ENCODE measurements at places on chromosomes 3 and 15.

- no peak for DNase-seq
These were observed 156.6 kb downstream of the MCTP2 start for GRCh38 chr15:94387849-94388441.

DNA sequence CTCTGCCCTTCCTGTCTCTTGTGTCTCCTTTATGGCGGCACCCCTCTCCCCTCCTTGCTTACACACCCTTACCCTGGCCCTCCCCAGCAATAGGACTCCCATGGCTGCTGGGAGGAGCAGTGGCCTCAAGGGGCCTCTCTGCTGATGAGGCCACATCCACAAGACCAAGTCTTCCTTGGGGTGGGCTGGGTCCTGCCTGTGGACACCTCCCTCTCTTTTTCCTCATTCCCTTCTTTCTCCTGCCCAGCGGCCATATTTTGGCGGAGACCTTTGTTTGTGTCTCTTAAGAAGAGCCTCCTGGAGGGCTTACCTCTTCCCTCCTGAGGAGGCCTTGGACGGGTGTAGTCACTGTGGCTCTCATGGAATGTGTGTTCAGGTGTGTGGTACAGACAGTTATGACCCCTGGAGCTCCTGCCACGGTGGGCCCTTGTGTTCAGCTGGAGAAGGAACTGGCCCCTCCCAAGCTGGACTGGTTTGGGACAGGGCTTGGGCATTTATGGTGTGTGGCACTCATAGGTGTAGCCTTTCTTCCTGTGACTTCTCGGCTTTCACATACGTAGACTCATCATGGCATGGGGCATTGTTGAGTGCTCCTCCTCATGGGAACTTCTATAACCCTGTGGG, 56.6 kb upstream of the APEH start:
- no peak for DNase-seq

DNA sequence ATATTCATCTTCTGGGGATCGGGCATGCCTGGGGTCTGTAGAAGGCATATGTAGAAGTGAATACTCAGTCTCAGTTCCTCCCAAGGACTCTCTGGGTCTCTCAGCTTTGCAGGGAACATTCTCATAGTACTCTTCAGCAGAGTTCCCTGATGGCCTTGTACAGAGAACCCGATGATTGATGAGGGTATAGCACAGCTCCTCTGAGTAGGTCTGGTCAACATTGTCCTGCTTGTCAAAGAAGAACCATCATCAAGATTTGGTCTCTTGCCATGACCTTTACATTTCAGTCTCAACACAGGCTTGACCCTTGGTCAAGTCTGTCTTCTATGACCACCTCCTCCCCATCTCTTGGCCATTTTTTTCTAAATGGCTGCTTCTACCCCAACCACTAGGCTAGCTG, 9.5 kb downstream of the GCSAM start:
- no peak for DNase-seq

DNA sequence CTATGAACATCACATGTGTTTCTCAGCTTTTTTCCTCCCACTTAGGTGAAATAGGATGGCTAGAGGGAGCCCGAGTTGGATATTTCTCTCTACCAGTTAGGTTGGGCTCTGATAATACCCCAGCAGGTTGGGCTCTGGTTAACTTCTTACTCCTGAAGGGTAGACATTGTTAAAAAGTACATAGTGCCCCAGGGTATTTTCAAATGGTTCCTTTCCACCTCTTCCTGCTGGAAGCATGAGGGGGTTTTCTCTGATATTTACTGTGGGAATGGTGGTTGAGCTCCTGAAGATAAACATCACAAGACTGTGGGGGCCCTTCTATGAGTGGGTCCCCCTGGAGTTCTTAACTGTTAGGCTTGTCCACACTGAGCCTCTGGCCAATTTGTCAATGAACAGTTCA, 36.1 kb upstream of the SPESP1 start:
- DNase-seq = no peak

DNA sequence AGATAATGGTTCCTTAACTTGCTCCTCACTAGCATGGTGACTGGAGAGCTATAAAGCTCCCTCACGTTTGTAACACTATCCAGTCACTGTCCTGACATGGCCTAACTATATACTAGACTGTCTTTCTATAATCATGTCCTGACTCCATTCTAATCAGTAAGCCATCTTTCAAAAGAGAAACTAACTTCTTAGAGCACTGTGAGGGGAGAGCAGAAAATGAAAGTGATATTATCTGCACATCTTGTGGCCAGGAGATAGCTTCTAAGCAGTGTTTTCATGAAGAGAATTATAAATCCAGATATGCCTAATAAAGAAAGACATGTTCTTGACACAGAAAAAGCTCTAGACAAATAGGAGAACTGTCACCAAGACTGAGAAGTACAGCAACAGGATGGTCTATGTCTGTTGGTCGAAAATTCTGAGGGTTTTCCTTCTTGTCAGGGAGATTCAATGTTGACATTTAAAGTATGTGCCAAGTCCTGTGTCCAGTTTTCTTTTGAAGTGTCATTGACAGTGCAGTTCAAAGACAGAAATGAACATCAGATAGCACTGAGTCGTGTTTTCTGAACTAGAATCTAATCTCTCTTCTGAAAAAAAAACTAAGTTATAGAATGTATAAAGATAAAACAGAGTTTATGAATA, 230.6 kb upstream of the PEX5L start:
- DNase-seq = no peak

DNA sequence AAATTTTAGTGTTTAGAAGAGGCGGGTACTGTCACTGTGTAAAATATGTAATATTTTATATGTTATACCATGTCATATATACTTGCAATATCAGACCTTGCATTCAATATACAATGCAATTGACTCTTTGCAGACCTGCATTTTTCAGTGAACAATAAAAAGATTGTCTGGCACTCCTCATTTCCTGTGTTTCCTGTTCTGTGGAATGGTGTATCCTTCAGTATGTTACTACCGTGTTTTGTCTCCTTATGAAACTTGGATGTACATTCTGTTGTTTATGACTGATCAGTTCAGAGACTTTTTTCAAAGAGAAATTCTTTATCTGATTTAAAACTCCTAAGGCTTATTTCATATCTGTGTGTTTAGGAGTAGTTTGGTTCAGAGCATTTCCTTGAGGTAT, 31.5 kb downstream of the APH1B start:
- no peak for DNase-seq

DNA sequence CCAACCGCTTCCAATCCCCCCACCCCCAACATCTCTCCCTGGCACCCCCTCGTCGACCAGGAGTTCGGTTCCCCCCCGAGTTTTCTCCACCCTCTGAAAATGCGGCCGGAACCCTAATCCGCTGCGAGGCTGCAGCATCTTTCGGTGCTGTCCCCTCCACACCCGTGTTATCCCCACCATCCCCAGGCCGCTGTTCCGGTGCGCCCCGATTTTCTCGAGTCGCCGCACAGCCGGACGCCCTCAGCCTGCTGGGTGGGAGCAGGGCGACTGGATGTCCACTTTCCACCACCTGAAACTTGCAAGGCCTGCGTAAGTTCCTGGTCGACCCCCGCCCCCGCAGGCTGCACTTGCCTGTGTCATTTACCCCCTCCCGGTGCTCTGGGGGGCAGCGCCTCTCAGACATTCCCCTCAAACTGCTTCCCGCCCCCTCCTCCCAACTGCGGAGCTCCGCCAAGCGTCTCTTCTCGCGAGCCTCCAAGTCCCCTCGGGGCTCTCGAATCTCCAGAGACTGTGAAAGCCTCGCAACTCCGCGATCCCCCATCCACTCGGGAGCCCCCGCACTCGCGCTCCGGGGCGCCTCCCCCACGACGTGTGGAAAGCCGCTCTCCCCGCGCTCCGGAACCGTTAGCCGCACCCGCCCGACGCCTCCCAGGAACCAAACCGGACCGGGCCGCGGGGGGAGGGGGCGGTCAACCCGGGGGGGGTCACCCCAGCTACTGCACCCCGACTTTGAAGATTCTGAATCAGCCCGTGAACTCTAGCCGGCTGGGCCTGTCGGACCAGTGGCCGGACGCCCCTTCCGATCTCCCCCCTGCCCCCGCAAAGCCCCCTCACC, 566 bp downstream of the ETV5 start:
- no peak for DNase-seq

- DNase-seq = no peak
These were observed 68.9 kb upstream of the ZNF280D start for GRCh38 chr15:56802161-56802560.

DNA sequence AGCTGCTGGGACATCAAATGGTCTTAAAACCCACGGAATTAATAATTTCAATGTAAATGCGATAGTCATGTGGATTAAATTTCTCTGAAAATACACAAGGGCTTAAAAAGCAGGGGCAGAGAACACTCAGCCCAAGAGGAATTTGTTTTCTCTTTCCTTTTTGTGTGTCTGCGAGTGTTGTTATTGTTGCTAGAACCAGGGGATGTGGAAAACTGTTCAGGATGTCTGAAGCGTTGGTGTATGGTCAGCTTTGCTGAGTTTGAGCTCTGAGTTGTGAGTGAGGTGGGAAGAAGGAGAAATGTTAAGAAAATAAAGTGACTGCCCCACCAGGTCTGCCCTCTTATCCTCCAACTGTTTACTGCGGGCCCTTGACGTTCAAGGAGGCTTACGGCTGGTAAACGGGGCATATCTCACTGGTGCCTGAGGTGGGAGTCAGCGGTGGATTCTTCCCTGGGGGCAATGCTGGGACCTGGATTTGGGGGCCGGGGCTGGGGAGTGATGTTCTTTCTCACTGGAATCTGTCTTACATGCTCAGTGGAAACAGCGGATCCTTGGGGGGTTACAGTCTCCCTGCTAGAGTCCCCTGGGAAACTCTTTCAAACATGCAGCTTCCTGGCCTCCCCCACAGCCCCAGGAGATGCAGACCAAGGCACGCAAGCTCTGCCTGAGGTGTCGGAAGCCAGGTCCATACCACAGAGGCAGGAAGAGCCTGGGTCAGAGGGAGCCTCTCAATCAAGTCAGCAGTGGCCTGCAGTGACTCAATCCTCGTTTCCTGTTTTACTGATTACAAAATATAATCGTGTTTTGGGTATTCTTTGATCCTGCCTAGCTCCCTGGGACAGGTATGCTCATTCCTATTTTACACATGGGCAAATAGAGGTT, 41.8 kb downstream of the ITGA11 start:
- no peak for DNase-seq

- DNase-seq = no peak
These were observed 1.5 kb downstream of the IGF2BP2 start for GRCh38 chr3:185823078-185824044.

GRCh38 chr3:165653130-165653778, 184.0 kb downstream of the BCHE start:
- no peak for DNase-seq

DNA sequence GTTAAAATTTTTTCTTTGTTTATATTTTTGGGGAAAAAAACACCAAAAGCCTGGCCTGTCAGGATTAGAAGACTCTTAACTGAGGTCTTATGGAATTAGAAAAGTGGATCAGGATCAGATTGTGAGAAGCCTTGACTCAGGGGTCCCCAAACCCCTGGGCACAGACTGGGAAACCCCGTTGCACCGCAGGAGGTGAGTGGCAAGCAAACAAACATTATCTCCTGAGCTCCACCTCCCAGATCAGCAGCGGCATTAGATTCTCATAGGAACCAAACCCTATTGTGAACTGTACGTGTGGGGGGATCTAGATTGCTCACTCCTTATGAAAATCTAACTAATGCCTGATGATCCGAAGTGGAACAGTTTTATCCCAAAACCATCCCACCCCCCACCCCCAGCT, 117.2 kb downstream of the TCF12 start:
- DNase-seq = no peak

DNA sequence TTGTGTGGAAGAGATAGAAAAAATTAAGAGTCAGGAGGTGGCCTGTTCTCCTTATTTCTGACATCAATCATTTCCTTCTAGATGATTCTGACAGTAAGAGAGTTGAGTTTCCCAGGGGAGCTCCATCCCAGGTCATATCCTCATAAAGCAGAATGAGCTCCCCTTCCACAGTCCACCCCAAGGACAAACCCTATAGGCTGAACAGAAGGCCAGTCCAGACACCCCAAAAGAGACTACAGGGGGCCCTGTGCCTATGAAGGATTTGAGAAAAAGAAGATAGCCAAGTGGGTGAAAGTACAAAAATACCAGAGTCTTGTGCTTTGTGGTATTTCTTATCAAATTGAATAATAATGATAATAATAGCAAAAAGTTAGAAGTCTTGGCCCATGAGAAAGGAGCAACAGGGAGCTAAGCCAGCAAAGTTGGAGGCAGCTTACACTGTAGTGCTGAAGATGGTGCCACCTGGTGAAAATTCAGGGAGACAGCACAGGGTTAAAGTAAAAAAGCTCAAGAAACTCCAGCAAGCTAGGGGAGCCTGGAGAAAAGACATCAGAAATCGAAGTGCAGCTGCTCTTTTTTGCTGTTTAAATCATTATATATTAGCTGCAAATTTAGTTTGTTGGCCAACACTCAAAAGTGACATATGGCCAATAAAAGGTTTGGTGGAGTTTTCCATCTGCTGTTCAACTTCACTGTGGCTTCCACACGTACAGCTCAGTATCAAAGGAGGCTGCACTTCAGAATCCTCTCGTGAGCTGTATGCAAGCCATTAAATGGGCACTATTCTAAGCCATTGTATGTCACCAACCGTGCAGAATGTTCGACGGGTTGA, 35.8 kb upstream of the SLC24A5 start:
- no peak for DNase-seq
